Breast epithelium (tissue), 4 donors: ENCODE measurements at places on chromosomes 3 and 15.

- no peaks in the 10 kb centered on the region for H3K4me1 ChIP-seq
- no peak overlapping the region for H3K27ac ChIP-seq
- no peaks in the 10 kb centered on the region for H3K27me3 ChIP-seq
These were observed 402.1 kb downstream of the PDCD6IP start for GRCh38 chr3:34200576-34200975.

DNA sequence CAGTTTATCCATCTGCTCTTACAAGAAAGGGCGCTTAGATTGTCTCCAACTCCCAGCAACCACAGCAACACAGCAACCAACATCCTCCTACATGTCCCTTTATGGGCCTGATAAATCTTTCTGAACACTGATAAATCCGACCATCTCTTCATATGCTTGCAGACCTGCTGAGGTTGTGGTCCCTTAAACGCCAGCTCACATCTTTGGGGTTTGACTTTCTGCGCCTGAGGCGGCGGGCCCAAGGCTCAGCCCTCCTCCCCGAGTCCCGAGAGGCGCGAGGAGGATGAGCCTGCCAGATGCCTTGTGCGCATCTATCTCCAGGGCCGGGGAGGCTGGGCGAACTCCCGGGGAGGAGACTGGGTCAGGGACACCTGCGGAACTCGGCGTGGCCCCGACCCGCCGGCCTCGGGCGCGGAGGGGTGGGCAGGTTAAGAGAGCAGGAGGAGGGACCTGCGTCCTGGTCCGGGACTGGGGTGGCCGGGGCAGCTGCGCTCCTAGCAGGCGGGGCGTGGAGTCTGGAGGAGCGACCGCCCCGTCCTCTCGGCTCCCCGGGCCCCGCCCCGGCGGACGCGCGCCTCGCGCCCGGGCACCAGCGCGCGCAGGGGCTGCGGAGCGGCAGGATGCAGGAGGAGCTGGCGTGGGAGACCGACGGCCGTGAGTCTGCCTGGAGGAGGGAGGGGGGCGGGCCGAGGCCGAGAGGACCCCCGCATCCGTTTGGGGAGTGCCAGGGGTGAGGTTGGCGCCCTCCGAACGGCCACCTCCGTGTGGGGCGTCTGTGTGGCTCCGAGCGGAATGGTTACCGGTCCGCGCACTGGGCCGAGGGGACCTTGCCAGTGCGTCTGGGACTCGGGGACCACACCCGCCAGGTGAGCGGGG, at the start of gene ANKDD1A:
Gene ANKDD1A, plus strand, starts transcription at position 592 of the 876 bp plus-strand sequence. Its CDS starts 29 bp downstream, at position 621.
- H3K27ac ChIP-seq = peak within 1 kb of the TSS; percentile 4
- peak within 1 kb of the TSS; percentile 62 for H3K4me3 ChIP-seq
- no peaks in the 10 kb centered on the region for H3K4me1 ChIP-seq
- DNase-seq = peak; percentile 35

- no peaks in the 10 kb centered on the region for H3K36me3 ChIP-seq
These were observed 122.3 kb downstream of the RSL24D1 start for GRCh38 chr15:55074431-55074830.

- no peak for DNase-seq
- no peaks in the 10 kb centered on the region for H3K36me3 ChIP-seq
- no peaks in the 10 kb centered on the region for H3K27me3 ChIP-seq
- no peak overlapping the region for H3K27ac ChIP-seq
- no peaks in the 10 kb centered on the region for H3K4me1 ChIP-seq
- no peak overlapping the region for H3K4me3 ChIP-seq
These were observed 8.6 kb downstream of the OXSR1 start for GRCh38 chr3:38173834-38174418.

DNA sequence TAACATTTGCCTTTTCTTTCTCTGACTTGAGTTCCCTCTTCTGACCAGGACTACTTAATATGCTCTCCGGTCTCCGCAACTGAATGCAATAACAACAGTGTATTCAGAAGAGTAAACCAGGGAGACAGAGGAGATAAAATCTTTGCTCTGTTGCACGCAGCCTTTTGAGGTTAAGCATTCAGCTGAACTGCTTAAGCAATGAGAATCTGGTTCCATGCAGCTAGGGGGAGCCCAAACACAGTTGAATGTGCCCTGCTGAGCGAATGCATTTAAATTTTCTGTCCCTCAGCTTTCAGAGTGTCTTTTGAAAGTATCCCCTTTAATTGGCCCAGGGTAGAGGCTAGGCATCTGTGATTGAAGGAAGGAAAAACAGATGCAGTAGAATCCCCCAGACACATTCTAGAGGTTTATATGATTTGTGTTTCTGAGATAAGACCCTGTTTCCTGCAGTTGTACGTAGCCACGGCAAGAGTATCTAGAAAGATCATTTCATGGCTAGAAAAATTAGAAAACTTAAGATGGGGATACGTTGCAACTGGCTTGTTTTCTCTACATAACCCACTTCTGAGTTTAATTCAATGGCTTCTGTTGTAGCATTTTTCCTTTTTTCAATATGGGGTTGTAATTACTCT, 309.6 kb downstream of the TUSC7 start:
- no peak overlapping the region for H3K4me3 ChIP-seq
- H3K36me3 ChIP-seq = no peaks in the 10 kb centered on the region
- H3K27ac ChIP-seq = no peak overlapping the region

- H3K27ac ChIP-seq = no peak overlapping the region
- no peak overlapping the region for H3K4me3 ChIP-seq
- no peaks in the 10 kb centered on the region for H3K4me1 ChIP-seq
- peaks cover 5% of the 10 kb centered on the region for H3K36me3 ChIP-seq
These were observed 15.7 kb downstream of the GTPBP8 start for GRCh38 chr3:113006359-113007056.

DNA sequence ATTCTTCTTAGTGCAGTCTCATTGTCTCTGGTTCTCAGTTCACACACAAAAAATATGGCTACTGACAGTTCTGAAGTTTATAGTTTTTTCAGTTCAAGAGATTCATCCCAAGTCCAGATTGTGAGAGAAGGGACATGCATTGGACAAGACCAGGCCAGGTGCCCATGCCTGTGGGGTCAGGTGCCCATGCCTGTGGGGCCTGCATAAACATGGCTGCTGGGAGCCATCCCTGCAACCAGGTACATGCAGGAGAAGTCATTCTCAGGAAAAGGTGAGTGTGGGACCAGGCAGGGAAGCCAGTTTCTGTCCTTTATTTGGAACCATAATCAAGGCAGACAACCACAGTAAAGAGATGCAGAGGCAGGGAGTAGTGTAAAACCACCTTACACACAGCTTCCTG, 6.3 kb upstream of the TM4SF1 start:
- no peaks in the 10 kb centered on the region for H3K36me3 ChIP-seq
- no peak overlapping the region for H3K27ac ChIP-seq
- H3K4me3 ChIP-seq = no peak overlapping the region
- no peaks in the 10 kb centered on the region for H3K4me1 ChIP-seq
- DNase-seq = no peak

- no peaks in the 10 kb centered on the region for H3K4me1 ChIP-seq
- DNase-seq = no peak
- no peak overlapping the region for H3K27ac ChIP-seq
- no peaks in the 10 kb centered on the region for H3K27me3 ChIP-seq
These were observed 40.5 kb downstream of the SLC12A6 start for GRCh38 chr15:34297059-34297458.

- H3K4me3 ChIP-seq = no peak overlapping the region
- H3K36me3 ChIP-seq = peaks cover 4% of the 10 kb centered on the region
- H3K27ac ChIP-seq = no peak overlapping the region
- DNase-seq = no peak
These were observed 37.3 kb downstream of the USF3 start for GRCh38 chr3:113659101-113659541.

- no peak for DNase-seq
- no peak overlapping the region for H3K4me3 ChIP-seq
- H3K27ac ChIP-seq = no peak overlapping the region
- no peaks in the 10 kb centered on the region for H3K4me1 ChIP-seq
- no peaks in the 10 kb centered on the region for H3K36me3 ChIP-seq
These were observed 2.5 kb downstream of the HIGD1A start for GRCh38 chr3:42801784-42802183.

GRCh38 chr3:192063570-192063969, 602.6 kb downstream of the PYDC2 start:
- no peaks in the 10 kb centered on the region for H3K36me3 ChIP-seq
- no peaks in the 10 kb centered on the region for H3K27me3 ChIP-seq
- DNase-seq = no peak
- H3K4me3 ChIP-seq = no peak overlapping the region

GRCh38 chr3:41426485-41426884, 227.2 kb downstream of the CTNNB1 start:
- H3K36me3 ChIP-seq = no peaks in the 10 kb centered on the region
- no peak for DNase-seq
- no peaks in the 10 kb centered on the region for H3K27me3 ChIP-seq
- no peaks in the 10 kb centered on the region for H3K4me1 ChIP-seq

- H3K27ac ChIP-seq = no peak overlapping the region
- no peaks in the 10 kb centered on the region for H3K27me3 ChIP-seq
- DNase-seq = no peak
- no peaks in the 10 kb centered on the region for H3K4me1 ChIP-seq
- no peak overlapping the region for H3K4me3 ChIP-seq
These were observed 24.6 kb downstream of the CCDC14 start for GRCh38 chr3:123936400-123936799.

DNA sequence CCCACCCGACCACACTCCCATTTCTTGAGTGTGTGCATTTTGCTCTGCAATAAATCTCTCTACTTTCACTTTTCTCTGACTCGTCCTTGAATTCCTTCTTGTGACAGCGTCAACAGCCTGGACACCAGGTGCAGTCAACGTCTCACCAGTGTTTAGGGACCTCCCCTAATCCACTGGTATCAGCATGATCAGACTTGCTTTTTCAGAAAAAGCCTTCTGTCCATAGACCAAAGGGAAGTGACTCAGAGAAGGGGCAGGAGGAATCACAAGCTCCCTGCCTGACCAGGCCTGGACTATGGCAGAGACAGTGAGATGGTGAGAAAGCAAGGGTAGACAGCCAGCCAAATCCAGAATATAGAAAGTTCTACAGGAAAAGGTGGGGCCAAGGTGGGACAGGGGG, 15.5 kb downstream of the CCR5 start:
- no peaks in the 10 kb centered on the region for H3K4me1 ChIP-seq
- H3K36me3 ChIP-seq = no peaks in the 10 kb centered on the region
- H3K27ac ChIP-seq = no peak overlapping the region
- DNase-seq = no peak
- no peak overlapping the region for H3K4me3 ChIP-seq

DNA sequence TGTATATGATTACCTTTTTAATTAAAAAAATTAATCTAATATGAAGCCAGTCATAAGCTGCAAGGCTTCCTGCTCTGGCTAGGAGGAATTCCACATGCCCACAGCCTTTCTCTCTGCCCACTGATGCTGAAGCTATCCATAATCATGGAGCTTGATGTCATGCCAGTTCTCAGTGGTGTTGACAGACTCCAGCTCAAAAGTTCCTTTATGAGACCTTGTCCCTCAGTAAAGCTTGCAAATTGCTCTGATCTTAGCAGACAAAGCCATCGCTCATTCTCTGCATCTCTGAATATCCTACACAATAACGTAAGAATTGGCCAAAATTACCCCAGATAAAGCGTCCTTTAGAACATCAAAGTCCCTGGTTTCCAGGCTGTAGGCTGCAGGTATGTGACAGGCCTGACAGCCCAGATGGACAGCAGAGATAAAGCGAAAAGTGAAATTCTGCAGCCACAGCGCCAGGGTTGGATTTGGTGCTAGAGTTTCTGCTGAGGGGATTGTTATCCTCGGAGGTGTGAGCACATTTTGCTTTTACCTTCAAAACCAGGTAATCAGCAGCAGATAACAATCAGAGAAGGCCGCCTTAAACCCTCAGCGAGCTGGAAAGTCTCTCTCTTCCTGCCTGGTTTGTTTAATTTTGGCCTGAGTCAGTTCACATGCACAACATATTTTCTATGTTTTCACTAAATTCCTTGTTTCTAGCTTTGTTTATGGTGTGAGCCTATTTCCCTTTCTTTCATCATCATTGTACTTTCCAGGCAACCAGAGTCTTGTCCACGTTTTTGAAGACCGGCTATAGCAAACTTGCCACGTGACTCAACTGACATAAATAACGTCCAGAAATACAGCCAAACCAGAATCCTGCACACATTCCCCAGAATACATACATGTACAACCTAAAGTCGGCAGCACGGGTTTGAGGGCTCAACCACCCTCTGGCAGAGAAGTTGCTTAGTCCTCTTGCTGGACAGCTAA, 36.6 kb upstream of the ALDH1A3 start:
- no peaks in the 10 kb centered on the region for H3K4me1 ChIP-seq
- H3K36me3 ChIP-seq = no peaks in the 10 kb centered on the region
- DNase-seq = no peak
- no peak overlapping the region for H3K4me3 ChIP-seq
- H3K27ac ChIP-seq = peak overlapping the region; percentile 49

- H3K27ac ChIP-seq = no peak overlapping the region
- no peak overlapping the region for H3K4me3 ChIP-seq
- no peaks in the 10 kb centered on the region for H3K4me1 ChIP-seq
- DNase-seq = no peak
- no peaks in the 10 kb centered on the region for H3K27me3 ChIP-seq
These were observed 45.5 kb downstream of the RASGRF1 start for GRCh38 chr15:79045041-79045440.

GRCh38 chr3:14366248-14366647, 36.2 kb upstream of the SLC6A6 start:
- no peaks in the 10 kb centered on the region for H3K4me1 ChIP-seq
- DNase-seq = no peak

GRCh38 chr3:13208706-13209633, 135.7 kb upstream of the IQSEC1 start:
- H3K27me3 ChIP-seq = peaks cover 22% of the 10 kb centered on the region
- no peak for DNase-seq
- no peaks in the 10 kb centered on the region for H3K36me3 ChIP-seq
- H3K4me1 ChIP-seq = no peaks in the 10 kb centered on the region
- no peak overlapping the region for H3K4me3 ChIP-seq
- no peak overlapping the region for H3K27ac ChIP-seq

DNA sequence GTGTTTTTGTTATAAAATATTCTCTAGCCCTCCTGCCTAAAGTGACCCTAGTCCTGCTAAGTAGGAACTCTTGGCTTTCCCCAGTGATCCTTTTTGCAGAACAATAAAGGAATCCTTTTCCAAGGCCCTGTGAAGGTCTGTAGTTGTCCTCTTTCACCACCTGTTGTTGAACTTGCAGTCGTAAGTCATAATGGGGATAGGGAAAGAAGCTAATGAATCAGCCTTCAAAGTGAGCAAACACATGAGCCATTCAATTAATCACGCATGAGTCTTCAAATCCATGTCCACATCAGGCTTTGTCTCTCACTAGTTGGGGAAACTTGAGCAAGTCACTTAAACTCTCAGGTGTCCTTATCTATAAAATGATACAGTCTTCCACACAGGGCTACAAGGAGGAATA, 27.6 kb downstream of the ZNF860 start:
- H3K27me3 ChIP-seq = no peaks in the 10 kb centered on the region
- H3K4me1 ChIP-seq = no peaks in the 10 kb centered on the region
- no peaks in the 10 kb centered on the region for H3K36me3 ChIP-seq

DNA sequence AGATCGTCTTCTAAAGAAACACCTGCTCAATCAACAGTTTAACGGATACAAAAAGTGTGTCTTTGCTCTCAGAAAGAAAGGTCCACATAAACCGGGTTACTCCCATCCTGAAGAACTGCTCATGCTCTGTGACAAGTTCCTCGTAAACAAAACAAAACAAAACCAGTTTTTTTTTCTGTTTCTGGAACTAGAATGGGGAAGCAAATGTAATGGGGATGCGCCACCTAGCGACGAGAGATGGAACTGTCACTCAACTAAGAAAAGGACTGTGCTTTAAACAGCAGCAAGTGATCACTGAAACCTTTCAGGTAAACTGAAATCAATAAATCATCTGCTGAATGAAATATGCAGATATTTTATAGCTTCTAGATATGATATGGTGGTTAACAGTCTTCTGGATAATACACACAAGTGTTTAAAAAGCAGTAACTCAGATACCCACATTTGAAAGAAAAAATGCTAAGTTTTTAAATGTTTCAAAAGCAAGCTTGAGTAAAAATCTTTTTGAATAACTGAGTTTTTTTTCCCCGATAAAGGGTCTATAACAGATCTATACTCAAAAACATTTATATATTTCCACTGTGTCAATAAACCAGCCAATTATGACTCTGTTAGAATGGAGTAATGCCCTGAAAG, 10.9 kb downstream of the TM2D3 start:
- H3K4me1 ChIP-seq = no peaks in the 10 kb centered on the region
- H3K27ac ChIP-seq = peak overlapping the region; percentile 29
- no peaks in the 10 kb centered on the region for H3K27me3 ChIP-seq
- peak; percentile 71 for DNase-seq
